Mammary epithelial cell (primary cell): ENCODE measurements at places on chromosomes 3 and 15.

DNA sequence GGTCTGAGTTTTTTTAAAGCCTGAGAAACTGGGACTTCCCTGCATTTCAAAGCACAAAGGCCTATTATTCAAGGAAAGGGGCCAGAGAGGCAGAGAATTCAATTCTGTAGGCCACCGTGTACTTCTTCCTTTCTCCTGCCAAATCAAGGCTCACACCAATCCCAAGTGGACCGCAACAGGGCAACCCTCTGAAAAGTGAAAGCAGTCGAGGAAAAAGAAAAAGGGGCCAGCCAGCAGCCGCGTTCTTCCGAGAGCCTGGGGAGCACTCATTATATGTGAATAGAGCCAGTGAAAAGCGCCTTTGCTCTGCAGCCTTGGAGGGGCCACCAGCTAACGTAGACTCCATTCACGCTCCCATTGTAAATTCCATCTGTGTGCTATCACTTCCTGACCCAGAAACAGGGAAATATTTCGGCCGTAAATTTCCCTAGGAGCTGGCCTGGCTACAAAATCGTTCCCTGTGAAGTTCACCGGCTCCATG lies 45.9 kb upstream of the THUMPD3 start:
- peak; percentile 51 for DNase-seq

DNA sequence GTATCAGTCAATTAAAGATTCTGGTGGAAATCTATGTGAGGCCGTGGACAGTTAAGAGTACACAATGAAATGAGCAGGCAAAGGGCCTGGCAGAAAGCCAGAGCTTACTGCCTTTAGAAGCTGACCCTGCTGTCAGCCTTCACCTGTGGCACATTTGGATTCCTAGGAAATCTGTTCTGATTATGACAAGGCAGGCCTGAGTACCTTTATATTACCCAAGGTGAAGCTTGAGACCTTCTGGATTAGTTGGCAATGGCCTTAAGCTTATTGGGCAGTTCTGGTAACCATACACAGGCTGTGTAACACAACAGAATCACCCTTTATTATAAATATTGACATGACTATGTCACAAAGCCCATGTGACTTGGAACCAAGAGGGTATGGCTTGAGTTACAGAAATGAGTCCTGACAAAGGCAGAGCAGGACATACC lies 43.2 kb downstream of the NBEAL2 start:
- no peak for DNase-seq

- DNase-seq, result no peak
Observed at GRCh38 chr3:66163222-66163621, 57.6 kb upstream of the SLC25A26 start.

DNA sequence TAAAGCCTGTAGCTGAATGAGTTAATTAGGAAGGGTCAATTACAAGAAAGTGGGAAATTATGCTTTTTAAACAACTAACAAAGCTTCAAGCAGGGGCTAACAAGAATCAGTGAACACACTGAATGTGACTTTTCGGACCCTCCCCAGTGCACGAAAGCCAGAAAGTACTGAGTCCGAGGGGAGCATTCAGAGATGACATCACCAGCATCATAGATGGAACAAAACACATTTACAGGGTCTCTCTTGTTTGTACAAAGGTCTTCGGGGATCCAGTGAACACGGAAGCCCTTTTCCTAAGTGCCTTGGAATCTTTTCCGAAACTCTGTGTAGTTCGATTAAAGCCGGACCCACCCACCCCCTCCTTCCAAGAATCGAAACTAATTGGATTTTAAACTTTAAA lies 829 bp downstream of the DCP1A start:
- DNase-seq, result peak; percentile 13

GRCh38 chr3:194367992-194368841 lies 1.3 kb downstream of the LRRC15 start:
- DNase-seq, result no peak

- no peak for DNase-seq
Observed at GRCh38 chr3:124035463-124036121, 43.7 kb upstream of the ROPN1 start.

- no peak for DNase-seq
Observed at GRCh38 chr3:62255758-62256157, 117.6 kb downstream of the FEZF2 start.

DNA sequence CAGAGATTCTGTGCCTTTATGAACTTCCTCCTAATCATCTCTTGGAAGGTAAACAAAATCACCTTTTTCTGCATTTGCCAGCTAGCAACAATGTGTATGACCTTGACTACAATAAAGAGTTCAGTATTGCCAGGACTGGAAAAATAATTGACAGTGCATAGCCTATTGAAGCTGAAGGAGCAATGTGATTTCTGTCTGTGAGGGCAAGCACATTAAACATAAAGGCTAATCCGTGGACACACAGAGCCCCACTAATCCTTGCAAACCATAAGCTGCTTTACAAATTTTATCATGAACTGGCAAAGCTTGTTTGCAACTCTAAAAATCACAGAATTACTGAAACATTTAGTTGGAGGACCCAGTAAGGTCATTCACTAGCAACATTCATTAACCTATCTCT lies 563.8 kb downstream of the PYDC2 start:
- no peak for DNase-seq

DNA sequence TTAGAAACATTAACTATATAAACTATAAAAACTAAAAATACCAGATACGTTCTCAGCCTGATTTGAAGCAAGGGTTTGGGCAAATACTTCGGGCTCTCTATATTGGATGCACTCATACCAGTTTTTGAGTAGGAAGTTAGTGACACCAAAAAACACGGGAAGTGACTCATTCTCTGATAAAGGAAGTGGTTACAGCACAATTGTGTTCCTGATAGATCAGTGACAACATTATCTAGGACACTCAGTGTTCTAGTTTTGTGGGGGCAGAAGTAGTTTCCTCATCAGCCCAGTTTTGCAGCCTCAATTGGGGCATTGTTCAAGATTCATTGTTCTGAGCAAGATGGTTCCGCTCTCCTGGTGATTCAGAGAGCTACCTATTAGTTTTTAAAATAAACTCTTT lies 469.6 kb upstream of the DPPA4 start:
- DNase-seq, result peak; percentile 78
